Colonic mucosa (tissue), 4 donors: ENCODE measurements at places on chromosomes 7 and 10.

DNA sequence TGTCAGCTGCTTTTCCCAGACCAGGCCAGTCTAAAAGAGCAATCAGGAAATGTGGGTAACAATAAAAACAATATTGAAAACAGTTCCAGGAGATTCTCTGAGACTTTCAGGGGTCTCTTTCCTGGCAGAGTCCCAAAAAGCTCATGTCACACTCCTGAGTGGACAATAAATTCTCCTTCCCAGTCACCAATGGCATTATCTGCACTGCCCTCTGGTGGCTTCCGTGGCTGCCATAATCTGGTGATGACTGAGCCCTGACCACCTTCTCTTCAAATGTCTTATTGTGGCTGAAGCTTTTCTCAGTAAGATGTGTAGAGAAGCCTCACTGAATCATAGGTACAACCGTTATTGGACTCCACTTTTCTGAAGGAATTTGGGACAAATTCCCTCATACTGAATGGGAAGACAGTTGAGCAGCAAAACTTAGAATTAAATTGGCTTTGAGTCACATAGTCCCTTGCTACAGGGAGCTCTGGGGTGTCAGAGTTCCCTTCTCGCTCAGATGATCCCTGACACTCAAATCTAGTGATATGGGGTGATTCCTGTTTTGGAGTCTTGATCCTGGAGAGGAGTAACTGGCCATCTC, 24.4 kb upstream of the ASAH2 start:
- peak; percentile 60 for DNase-seq

- DNase-seq, result peak; percentile 25
Measured at GRCh38 chr7:154879629-154880028, 123.3 kb downstream of the PAXIP1 start.

DNA sequence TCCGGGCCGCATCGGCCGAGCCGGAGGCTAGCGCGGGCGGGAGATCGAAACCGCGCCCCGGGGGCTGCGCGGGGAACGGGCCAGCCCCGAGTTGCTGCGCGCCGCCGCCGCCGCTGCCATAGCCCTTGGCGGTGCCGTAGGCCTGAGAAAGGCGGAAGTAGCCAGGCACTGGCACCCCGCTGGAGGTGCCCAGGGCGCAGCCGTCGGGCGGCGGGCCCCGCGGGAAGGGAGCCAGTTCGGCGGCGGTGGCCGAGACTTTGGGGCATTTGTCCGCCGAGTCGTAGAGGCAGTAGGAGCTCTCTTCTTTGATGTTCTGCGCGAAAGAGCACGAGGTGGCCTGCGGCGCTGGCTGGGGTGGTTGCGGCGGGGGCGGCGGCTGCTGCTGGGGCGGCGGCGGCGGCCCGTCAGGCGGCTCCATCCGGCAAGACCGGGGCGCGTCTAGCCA, 587 bp downstream of the HOXA10 start:
- no peak for DNase-seq

GRCh38 chr10:86960003-86960862, 1.8 kb downstream of the SNCG start:
- peak; percentile 44 for DNase-seq

DNA sequence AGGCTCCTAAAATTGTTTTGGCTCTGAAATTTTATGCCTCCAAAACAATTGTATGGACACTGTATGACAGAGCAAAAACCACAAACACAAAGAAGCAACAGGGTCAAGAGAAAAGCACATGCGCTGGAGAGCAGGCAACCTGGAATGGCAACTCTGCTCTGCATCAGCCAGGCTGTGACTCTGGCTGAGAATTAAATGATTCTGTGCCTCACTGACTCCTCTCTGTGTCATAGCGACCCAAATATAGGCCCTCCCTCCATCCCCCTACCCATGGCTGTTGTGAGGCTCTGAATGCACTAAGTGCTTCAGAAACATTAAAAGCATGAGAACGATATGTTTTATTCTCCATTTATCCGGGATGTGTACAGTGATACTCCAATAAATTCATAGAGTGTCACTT, 24.9 kb upstream of the NEBL start:
- no peak for DNase-seq

DNA sequence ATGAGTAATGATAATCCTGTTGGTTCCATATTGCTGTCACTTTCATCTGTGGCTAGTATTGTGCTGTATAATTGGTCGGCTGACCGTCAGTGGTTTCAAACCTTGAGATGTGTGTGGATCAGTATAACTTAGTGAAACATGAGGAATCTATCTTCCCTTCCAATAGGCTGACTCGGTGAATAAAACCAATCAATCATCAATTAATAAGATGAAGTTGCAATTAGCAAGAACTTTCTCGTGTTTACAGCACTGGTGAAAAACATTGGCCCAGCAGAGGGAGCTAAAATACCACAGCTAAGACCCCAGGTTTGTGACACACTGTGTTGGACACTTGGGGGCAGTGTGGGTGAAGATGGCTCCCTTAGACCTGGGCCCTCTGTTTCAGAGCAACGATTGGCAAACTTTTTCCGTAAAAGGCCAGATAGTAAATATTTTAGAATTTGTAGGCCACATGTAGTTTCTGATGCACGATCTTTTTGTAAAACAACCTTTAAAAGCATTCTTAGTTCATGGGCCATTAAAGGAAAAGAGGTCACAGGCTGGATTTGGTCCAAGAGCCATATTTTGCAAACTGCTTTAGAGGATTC, 47.8 kb downstream of the STRA8 start:
- peak; percentile 86 for DNase-seq

- no peak for DNase-seq
Measured at GRCh38 chr7:127674361-127674760, 22.4 kb downstream of the SND1 start.

DNA sequence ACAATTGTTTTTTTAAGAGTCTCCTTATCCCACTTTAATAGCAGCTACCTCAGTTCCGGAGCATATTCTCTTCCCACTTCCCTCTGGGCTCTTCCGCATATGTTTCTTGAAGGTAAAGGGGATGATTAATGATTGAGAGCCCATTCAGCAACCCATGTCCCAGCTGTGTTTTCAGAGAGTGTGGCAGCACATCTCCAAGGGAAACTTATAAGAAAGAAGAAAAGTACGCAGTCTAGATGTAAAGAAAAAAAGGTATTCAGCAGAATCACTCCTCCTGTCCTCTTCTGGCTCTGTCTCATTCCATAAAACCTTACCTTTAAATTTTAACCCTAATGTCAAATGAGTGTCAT, 9.7 kb upstream of the ANKRD7 start:
- no peak for DNase-seq

GRCh38 chr10:29865700-29866355, 193.6 kb downstream of the JCAD start:
- no peak for DNase-seq

GRCh38 chr7:31815796-31816195, 128.8 kb downstream of the PPP1R17 start:
- DNase-seq, result no peak

GRCh38 chr7:39845006-39845405, 105.0 kb upstream of the CDK13 start:
- DNase-seq, result no peak

DNA sequence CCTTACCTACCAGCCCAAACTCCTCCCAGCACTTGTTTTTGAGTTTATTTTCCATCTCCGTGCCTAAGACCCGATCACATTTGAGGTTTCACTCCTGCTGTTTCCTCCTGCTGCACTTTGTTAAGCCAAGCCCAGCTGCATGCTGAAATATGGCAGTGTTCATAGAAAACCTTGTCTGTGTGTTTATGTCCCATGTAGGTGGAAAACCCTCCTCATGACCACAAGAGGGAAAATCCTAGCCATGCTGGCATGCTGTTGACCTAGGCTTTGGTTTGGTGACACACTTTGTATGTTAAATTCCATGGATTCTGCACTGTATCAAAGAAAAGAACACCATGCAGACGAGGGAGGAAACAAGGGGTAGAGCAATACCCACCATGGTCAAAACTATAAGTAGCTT, 154.4 kb downstream of the CUBN start:
- no peak for DNase-seq

DNA sequence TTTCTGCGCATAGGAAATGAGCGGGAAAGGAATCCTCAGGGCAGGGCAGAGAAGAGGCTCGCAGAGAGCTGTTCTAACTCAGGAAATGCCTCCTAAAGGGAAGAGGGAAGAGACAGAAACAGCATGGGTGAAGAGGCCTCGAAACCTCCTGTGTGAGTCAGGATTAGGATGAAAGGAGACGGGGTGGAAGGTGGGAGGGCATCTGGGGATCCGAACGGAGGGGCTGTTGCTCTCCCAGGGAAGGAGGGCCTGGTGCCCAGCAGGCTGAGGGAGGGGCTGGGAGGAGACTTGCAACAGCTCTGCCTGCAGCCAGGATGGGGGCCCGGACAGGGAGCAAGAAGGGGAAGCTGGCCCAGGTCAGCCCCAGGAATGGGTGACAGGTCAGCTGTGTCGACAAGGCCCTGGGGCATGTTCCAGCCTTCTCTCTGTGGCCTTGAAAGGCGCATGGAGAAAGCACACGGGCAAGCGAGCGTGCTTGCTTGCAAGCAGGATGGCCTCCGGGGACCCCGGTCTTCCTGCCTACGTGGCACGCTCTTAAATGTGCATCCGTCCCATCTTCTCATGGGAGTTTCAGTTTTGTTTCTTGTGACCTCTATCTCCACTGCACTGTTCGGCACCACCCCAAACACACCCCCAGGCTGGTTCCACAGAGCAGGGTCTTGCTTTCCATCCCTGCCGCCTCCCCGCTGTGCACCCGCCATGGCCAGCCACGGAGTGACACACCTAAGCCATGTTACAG, 63.5 kb downstream of the HIPK2 start:
- no peak for DNase-seq

DNA sequence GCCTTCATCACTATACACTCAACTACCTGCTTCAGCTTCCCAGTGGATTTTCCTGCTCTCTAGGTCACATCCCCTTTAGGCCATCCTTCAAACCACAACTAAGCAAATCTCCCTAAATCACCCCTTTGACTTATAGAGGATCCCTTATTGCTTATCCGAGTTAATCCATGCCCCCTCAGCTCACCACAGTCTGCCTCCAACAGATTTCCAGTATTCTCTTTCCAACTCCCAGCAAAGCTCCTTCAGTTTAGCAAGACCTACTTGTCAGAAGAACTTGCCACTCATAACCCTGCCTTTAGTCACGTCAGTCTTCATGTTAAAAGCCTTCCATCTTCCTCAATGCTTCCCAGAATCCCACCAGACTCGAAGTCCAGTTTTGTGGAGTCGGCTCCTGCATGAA, 38.6 kb downstream of the RAPGEF5 start:
- no peak for DNase-seq

DNA sequence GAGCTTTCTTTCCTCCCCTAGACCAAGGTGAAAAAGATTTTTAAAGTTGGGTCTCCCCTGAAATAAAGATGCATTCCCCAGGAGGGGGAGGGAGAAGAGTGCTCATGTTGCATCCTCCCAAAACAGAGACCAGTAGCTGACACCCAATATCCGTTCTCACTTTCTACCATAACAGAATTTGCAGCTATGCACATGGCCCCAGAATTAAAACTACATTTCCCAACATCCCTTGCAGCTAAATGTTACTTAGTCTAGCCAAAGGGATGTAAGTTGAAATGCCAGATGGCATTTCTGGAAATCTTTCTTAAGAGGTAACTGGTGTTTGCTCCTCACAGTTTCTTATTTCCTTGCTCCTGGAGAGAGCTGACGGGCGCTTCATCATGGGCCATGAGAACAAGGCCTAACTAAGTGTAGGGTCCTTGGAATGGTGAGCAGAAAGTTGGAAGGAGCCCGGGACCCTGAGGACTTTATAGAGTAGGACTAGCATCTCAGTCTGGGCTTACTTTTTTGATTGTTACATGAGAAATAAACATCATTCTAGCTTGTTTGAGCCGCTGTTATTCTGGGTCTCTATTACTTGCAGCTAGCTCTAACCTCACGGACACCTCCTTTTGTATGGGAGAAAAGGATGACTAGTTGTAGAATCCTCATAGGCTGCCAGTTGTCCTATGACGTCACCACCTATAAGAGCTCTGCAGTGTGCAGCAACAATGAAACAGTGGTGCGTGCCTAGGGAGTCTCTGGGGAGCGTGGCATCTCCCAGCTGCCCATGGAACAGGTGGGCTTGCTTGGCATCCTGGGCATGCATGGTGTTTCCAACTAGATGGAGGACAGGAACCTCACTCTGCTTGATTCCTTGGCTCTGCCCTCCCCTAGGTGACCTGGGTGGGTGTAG, 46.1 kb upstream of the EXOC6 start:
- no peak for DNase-seq

DNA sequence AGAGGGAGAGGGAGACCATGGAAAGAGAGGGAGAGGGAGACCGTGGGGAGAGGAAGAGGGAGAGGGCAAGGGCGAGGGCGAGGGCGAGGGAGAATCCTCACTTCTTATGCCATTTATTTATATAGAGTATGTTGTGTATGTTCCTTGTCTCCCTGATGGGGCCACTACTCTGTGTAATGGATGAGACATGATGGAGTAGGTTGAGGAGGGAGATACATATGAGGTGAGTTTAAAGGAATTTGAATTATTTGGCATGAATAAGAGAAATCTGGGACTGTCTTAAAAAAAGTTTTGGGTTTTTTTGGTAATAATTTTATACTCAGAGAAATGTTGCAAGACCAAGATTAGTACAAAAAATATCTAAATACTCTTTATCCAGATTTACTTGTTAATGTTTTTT, 20.1 kb downstream of the CCSER2 start:
- DNase-seq, result no peak

DNA sequence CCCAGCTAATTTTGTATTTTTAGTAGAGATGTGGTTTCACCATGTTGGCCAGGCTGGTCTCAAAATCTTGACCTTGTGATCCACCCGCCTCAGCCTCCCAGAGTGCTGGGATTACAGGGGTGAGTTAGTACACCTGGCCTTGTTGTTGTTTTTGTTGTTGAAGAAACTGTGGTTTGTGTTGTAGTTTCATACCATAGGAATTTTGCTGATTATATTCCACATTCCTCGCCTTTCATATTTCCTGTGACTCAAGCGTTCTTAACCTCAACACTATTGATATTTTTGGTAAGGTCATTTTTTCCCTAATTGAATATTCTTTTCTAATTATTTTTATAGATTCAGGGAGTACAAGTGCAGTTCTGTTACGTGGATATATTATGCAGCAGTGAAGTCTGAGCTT, 16.7 kb downstream of the LIPF start:
- DNase-seq, result no peak

DNA sequence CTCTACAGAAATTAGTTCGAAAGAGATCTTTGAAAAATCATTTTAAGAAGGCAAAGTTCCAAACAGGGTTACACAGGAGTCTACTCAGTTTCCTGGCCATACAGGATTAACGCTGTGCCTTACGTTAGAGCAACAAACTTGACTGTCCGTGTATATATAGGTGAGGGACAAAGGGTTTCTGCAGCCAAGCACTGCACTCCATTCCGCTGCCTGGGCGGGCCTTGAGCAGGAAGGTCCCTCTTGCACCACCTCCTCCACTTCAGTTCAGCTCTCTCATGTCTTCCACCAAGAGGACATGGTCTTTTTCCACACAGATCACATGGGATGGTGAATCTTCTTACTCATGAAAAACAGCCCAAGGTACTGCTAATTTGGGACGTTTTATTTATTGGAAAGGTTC, 43.2 kb downstream of the MCMBP start:
- no peak for DNase-seq

- peak; percentile 31 for DNase-seq
Measured at GRCh38 chr10:111360260-111360925, 283.6 kb downstream of the ADRA2A start.
